ENCODE measurements at places on chromosomes 2 and 18. TPM values are rescaled to one million over a fixed set of nuclear protein-coding genes. Genes with fewer than 3 reads are reported as not detected.

Gene DSG1
- polyA plus RNA-seq, result 0.03 TPM

- no peak for DNase-seq
These were observed 105.9 kb upstream of the RMDN2 start for GRCh38 chr2:37819186-37819585.

DNA sequence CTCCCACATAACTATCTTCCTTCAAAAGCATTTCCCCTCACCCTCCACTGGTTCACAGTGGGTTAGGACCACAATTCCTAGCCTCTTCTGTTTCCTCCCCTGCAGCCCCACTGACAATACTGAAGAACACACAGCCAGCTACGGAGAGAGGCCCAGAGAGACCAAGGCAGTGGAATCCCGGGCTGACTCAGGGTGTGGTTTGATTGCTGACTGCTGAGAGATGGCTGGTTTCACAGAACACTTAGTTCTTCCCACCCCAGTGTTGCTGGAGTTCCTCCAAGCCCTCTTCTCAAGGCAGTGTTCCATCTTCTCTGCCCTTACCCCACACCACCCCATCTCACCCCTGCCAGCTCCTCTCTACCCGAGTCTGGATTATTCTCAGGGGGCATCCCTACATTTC lies 43.3 kb upstream of the ZFP36L2 start:
- no peak for DNase-seq

DNA sequence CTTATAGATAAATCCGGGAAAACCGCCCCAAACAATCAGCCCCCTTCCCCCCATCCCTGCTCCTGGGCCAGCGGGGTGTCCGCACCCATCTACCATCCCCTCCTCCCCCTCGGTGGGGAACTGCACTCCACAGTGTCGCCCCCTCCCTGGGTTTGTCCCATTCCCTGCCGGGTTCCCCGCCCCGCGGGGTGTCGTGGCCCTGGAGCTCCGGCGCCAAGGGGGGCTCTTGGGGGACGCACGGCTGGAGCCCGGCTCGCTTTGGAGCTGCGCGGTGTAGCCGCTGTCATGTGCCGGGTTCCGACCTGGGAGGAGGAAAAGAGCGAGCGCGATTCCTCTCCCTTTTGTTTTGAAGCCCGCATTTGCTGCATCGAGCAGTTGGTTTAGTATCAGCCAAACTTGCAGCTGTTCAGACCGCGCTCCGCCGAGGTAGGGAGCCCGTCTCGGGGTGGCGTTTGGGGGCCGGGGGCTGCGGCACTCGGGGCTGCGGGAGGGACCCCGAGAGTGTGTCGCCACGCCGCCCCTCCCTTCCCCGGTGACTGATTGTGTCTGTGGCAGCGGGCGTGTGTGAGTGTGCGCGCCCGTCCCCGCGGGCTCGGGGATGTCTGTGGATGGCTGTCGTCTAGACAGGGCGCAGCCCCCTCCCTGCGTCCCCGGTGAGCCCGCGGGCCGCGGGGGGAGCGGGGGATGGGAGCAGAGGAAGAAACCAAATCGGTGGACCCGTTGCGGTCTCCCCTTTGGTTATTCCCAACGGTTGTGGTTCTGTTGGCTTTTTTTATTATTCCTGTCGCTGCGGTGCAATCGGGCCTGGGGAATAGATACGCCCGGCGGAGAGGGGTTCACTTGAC lies 797 bp downstream of the CTIF start:
- peak; percentile 40 for DNase-seq

Gene MALL
- 13.6 TPM for polyA plus RNA-seq

- no peak for DNase-seq
These were observed 65.7 kb upstream of the SERPINE2 start for GRCh38 chr2:224104668-224105386.

DNA sequence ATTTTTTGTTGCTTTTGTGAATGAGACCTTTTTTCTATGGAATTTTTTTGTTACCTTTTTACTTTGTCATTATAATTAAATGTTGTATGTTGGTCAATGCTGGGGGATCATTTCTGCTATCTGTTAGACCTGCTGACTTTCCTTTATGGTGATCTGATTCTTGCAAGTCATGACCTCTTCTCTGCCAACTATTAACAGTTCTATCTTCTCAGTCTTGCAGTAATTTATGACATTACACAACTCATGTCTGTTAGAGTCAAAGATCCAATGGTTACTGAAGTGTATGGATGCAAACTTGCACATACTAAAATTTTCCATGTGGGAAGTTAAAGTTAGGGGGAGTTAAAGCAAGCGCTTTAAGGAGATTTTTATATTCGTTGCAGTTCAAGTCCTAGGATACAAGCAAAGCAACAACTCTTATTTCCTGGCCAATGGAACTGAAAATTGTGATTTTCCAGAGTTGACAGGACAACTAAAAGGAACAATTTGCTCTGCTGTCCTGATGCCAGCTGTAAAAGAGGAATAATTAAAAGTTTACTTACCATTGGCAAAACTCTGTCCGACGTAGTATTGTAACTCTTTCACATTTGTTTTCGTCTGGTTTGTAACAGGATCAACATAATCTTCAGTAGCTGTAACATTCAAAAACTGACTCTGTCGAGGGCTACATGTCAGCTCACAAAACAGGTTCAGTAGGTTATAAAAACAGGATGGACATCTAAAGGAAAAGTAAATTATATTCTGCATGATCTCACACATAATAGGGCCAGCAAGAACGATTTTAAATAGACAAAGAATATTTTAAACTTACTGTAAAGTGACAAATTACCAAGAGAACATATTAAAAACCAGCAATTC lies 17.8 kb downstream of the NPC1 start:
- DNase-seq, result no peak

GRCh38 chr18:73638709-73639108 lies 508.9 kb downstream of the FBXO15 start:
- DNase-seq, result no peak

Gene HOXD13
- polyA plus RNA-seq, result 0.14 TPM

GRCh38 chr2:85009019-85009618 lies 38.2 kb downstream of the KCMF1 start:
- DNase-seq, result no peak

Gene DOK6
- 17.1 TPM for polyA plus RNA-seq

DNA sequence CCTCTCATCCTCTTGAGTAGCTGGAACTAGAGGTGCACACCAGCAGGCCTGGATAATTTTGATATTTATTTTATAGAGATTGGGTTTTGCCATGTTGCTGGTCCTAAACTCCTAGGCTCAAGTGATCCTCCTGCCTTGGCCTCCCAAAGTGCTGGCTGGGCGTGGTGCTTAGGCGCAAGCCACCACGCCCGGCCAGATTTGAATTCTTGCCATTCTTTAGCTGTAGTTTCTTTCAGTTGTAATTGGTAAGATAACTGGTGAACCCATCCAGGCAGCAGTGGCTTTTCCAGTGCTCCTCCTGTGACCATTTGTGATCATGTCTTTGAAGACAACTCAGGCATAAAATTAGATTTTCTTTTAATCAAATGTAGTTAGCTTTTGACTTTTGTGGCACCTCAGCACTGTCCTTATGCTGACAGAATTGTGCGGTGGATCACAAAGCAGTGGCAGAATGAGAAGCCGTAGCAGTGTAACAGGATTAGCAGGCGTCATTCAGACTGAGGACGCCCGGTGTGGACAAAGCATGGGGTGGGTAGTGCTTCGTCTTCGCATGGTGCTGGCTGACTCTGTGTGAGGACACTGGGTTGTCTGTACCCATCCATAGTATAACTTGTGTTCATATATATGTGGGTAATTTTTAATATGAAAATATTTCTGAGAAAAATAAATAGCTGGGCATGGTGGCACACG lies 30.0 kb upstream of the TOGARAM2 start:
- DNase-seq, result no peak

- no peak for DNase-seq
These were observed 22.7 kb downstream of the MPPE1 start for GRCh38 chr18:11885278-11885947.

Gene KHK
- polyA plus RNA-seq, result 55.3 TPM

Gene DPP10
- 12.6 TPM for polyA plus RNA-seq

- no peak for DNase-seq
These were observed 68.0 kb upstream of the CRIM1 start for GRCh38 chr2:36287363-36288275.

Gene GULP1
- 66.6 TPM for polyA plus RNA-seq

DNA sequence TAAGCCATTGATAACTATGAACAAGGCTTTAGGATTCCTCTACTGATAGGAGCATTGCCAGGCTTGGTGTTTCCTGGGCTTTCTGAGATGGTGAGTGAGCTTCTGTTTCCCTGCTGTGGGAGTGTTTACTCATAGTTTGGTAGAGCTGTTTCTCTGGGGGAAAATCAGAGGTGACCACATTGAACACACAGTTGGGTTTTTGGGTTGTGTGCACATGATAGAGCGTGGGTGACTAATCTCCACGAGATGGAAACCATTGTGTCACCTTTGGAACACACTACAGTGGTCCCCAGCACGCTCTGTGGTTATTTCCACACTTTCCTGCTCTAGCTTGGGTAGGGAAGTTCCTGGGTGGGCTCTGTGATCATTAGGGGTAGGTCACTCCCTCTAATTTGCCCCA lies 5.4 kb downstream of the IL1R1 start:
- no peak for DNase-seq

Gene PXDN
- 194 TPM for polyA plus RNA-seq

Gene VPS54
- polyA plus RNA-seq, result 58.5 TPM

Gene UGT1A1
- polyA plus RNA-seq, result 0.23 TPM

Gene TLX2
- polyA plus RNA-seq, result 0.23 TPM

GRCh38 chr18:14921031-14921430 lies 173.1 kb downstream of the ANKRD30B start:
- DNase-seq, result no peak

DNA sequence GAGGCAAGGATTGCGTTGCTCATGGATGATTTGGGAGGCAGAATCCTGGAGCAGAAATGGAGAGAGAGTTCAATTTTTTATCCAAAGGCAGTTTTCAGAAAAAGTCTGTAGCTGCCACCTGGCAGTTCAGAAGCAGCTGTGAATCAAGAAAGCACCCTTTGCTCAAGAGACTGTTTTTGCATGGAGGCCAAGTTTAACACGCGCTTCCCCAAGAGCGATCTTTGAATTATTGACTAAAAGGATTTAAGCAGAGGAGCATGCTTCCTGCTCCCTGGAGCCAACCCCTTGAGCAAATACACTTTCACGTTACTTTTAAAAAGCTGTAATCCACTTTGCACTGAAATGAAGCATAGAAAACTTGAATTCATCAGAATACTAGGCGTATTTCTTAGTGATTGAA lies 252.4 kb downstream of the RNF144A start:
- no peak for DNase-seq

Gene COLEC11
- polyA plus RNA-seq, result 1.5 TPM

DNA sequence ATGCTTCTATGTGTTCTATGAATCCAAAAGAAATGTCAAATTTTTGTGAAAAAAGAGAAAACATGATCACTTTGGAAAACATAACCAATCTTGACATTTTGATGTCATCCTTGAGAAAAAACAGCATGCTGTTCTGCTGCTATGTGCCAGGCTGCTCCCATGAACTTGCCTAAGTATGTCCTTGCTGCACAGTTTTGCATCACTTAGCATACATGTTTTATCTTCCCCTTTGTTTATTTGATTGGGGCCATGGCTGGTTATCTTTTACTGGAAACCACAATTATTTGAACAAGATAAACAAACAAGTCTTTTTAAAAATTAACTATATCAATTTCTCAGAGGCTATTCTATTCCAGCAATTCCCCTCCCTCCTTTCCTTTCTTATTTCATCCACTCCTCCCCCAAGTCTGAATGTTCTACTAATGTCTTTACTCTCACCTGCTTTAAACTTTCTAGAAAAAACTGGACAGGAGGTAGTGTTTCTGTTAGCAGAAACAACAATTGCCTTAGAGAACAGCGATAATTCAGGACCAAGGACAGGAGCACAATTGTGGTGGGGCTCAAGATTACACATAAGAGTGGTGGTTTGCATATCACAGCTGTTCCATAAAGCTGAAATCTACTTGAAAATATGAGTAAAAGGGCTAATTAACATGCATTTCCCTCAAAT lies 6.7 kb downstream of the AOX1 start:
- DNase-seq, result no peak

- DNase-seq, result no peak
These were observed 67.3 kb upstream of the LGALSL start for GRCh38 chr2:64386676-64387075.

- DNase-seq, result no peak
These were observed 137.6 kb upstream of the HS6ST1 start for GRCh38 chr2:128456281-128456680.

Gene CCDC68
- 12.1 TPM for polyA plus RNA-seq

- no peak for DNase-seq
These were observed 854.6 kb downstream of the RNF144A start for GRCh38 chr2:7771781-7772180.

Gene TUBA4B
- 0.93 TPM for polyA plus RNA-seq

Gene SLC14A1
- polyA plus RNA-seq, result 1.5 TPM

DNA sequence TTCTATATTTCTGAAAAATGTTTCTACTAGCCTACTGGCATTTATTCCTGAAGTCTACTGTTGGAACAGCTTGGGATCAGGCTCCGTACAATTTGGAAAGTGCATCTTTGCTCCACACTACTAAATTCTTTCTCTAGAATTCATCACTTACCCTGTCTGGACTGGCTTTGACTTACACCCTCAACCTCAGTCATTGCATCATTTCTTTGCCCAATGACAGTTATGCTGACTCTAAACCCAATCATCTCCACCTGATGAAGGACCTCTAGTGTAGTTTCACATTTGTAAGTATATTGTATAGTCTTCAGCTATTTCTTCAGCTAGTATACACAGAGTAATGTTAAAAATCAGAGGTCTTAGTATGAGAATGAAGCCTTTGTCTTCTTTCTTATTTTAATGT lies 359.6 kb upstream of the MC4R start:
- DNase-seq, result no peak

- no peak for DNase-seq
These were observed 21.3 kb downstream of the INHBB start for GRCh38 chr2:120367221-120367620.

Gene ALPG
- not detected for polyA plus RNA-seq

DNA sequence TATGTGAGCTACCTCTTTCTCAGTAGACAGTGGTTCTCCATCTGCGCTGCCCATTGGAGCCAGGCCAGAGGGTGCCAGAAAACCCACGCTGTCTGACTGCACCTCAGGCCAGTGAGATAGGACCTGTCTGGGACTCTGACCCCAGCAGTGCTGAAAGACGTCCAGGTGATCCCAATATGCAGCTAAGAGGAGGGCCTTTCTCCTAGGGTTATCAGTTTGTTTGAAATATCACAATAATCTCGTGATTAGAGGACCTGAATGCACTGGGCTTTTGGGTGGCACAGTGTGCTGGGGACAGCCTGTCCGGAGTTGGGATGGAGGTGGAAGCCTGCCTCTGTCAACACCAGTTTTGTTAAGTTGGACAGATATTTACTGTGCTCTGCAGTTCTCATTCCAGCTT lies 216.3 kb downstream of the LDLRAD4 start:
- no peak for DNase-seq

GRCh38 chr18:25327584-25327983 lies 24.4 kb downstream of the ZNF521 start:
- DNase-seq, result no peak

All from renal cortex interstitium (tissue), 15 donors.